ENCODE measurements at places on chromosomes 6 and 20.

GRCh38 chr20:4788314-4788713 is 66.6 kb downstream of the PRND start:
- no peak for DNase-seq

GRCh38 chr6:43228951-43229802 is at the start of gene DNPH1:
TSS of gene DNPH1 (minus strand) at chr6:43229481. CDS start at chr6:43229456, 25 bp downstream.
- peak; percentile 89 for DNase-seq

- DNase-seq, result no peak
These were observed 73.0 kb upstream of the PTCHD4 start for GRCh38 chr6:48183811-48184605.

DNA sequence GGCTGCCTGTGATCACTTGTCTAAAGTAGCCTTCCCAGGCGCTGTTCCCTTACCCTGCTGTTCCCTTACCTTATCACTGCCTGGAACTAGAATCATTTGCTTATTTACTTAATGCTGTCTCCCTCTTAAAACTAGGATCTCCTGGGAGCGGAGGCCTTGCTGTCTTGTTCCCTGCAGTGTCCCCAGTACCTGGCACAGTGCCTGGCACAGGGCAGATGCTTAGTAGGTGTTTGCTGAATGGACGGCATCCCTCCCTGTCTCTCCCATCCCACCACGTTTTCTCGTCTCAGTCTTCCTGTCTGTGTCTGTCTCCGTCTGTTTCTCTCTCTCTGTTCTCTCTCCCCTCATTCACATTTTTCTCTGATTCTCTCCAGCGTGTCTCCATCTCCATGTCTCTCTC is 99.9 kb upstream of the MYL9 start:
- no peak for DNase-seq

GRCh38 chr20:58024241-58024721 is 204.2 kb downstream of the ANKRD60 start:
- DNase-seq, result peak; percentile 39

DNA sequence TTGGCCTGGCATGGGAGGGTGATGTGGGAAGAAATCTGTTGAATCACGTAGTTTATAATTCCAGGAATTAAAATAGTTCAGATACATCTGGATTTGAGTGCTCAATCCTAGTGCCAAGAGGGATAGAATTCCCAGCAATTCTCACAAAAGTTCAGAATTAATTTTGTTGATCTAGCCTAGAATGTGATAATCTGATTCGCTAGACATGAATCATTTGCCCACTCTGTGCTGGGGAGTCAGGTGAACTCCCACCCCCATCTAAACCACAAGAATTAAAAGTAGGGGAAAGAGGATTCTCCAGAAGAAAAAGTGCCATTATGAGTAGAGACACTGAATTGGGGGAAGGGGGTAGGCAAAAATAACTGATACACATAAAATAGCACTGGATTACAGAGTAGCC is 85.0 kb downstream of the LIN28B start:
- DNase-seq, result no peak

DNA sequence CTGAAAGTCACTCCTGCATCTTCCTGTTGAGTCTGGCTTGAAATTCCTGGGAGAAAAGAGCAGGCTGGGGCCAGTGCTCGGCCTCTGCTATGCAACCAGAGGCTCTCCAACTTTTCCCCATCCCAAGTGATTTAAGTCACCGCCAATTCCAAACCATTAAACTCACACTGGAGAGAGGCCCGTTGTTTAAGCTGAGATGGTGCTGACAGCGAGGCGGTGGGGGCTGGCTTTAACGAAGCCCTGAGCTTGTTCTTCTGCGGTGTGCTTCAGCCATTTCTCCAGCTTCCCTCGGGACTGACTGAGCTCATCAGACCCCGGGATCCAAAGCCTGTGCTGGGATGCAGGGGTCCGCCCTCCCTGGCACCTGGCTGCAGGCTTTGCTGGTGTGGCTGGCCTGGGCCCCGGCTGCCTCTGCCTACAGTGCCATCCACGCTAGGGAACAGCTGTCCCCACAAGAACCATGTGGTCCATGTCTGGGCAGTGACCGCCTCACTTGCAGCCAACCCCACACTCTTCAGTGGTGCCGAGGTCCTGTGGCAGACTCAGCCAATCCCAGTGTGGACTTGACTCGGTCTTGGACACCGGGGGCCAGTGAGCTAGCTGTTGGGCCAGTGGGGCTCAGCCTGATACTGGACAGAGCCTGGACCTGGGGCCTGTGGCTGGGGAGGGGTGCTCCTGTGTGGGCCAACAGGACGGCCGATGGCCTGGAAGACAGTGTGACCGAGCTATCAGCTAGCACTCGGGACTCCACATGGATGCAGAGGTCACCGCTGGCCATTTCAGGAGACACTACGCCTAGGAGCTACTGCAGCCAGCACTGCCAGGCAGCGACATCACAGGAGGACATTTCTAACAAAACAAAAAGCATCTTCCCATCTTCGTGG is 21.2 kb downstream of the RAMACL start:
- no peak for DNase-seq

DNA sequence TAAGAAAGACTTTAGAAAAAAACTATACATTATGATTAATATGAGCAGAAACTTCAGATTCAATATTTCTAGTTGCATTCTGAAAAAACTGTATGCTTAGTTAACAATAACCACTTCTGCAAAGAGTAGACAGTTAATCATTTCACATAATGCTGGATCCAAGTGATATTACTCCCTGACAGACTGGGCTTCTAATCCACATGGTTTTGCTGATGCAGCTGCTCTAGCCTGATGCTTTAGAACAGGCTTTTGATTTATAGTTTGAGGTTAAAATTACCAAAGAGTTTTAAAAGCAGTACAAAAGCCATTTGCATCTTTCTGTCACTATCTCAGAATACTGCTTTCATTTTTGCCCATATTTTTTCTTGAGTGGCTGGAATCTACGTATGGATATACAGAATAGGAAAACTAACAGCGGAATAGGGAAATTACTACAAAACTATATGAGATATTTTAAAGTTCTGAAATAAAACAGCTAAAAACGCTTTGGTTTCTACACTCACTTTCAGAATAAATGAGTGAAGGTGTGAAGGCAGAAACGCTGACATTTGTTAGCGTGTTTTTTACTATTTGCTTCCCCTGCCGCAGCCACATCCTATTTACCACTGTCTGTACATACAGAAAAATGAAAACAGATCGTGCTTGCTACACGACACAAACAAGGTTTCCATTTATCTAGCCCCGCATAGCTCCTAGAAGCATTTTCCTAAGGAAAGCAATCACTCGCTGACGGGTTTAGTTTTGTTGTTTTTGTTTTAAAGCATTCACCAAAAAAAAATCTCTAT is 61.7 kb downstream of the METTL24 start:
- DNase-seq, result no peak

- no peak for DNase-seq
These were observed 27.3 kb downstream of the PRSS35 start for GRCh38 chr6:83539678-83540077.

DNA sequence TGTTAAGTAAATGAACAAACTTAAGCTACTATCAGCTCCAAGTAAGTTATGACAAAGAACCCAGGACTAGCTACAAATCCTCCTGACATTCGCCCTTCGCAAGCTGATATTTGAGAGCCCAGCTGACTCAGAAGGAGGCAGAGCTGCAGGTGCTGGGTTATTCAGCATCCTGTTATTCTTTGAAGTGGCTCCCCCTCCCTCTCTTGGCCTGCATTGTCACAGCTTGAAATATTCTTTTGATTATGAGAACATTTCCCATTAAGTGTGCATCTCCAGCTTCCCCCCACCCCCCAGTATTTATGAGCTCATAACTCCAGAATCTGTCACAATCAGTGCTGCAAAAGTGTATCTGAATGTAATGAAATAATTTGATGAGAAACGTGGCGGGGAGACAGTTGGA is 78.8 kb upstream of the RALY start:
- DNase-seq, result no peak

- no peak for DNase-seq
These were observed 11.0 kb downstream of the UNC93A start for GRCh38 chr6:167302074-167302473.

DNA sequence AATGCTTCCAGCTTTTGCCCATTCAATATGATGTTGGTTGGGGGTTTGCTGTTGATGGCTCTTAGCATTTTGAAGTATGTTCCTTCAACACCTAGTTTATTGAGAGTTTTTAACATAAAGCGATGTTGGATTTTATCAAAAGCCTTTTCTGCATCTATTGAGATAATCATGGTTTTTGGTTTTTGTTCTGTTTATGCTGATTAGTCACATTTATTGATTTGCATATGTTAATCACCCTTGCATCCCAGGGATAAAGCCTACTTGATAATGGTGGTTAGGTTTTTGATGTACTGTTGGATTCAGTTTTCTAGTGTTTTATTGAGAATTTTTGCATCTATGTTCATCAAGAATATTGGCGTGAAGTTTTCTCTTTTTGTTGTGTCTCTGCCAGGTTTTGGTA is 40.4 kb upstream of the COL9A1 start:
- DNase-seq, result no peak

GRCh38 chr6:93584300-93584699 is 164.9 kb upstream of the EPHA7 start:
- DNase-seq, result no peak

DNA sequence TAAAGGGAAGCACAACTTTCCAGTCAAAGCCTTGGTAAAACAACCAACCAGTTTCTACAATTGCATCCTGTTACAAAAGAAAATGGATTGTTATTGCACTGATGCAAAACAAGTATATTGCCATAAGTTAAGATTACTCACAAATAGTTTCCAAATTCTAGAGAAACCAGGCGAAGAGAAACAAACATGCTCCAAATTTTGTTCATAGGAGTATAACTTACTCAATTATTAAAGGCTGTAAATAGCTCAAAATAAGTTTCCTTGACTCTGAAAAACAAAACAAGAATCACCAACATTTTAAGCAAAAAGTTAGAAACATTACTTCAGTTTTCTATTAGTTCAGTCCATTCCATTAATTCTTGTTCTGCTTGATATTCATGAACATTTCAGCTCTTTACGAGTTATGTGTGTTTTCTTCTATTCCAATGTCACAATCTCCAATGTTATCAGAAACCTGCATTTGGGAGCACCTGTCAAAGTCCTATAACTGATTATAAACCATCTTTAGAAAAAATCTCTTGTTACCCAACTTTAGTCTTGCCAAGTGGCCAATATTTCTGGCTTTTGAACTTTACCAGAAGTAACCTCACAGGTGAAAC is 137.9 kb upstream of the THBS2 start:
- no peak for DNase-seq

- DNase-seq, result no peak
These were observed 78.1 kb downstream of the TINAG start for GRCh38 chr6:54386295-54386694.

- DNase-seq, result peak; percentile 86
These were observed 65.2 kb downstream of the TRAM2 start for GRCh38 chr6:52511572-52512151.

DNA sequence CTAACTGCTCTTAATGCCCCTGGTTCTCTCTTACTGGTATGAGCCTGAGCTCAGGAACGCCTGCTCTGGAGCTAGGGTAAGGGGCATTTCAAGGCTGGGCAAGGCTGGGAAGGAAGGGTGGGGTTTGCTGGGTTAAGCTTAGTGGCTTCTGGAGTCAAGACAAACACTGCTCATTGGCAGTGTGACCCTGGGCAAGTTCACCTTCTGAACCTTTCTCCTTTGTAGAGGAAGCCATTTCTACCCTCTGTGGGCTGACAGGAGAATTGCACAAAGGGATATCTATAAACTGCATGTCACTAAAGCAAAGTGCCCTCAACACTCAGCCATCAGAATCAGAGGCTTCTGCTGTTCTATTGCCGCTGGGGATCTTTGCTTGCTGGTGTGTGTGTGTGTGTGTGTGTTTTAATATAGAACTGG is 20.3 kb upstream of the LRRN4 start:
- peak; percentile 65 for DNase-seq

DNA sequence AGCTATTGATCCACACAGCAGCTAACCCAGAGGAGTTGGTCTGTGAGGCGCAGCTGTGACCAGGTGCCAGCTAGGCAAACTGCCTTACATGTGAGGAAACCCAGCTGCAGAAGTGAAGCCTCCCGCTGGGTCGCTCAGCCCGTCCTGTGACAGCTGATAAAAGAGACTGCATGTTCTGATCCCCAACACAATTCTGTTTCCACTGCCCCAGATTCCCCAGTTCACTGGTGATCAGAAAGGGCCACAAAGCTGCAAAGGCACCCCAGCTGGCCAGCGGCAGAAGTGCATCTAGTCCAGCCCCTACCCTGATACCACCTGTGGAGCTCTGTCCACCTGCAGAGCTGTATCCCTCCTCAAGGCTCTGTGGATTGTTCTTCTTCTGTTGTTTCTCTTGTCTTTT is 64.5 kb downstream of the CTNNBL1 start:
- DNase-seq, result peak; percentile 62

DNA sequence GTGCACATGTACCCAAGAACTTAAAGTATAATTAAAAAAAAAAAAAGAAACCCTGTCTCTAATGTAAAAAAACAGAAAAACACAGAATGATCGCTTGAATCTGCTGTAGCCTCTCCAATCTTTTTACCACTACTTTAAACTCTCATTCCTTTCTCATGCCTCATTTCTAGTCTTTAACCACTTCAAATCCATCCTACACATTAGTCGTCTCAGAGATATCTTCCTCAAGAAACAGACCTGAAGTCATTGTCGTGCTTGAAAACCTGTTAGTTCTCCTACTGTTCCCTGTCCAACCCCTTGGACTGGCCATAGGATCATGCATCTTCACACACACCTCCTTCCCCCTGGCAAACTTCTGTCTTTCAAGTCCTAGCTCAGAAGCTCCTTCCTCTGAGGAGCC is 112.1 kb upstream of the BCLAF1 start:
- peak; percentile 81 for DNase-seq

DNA sequence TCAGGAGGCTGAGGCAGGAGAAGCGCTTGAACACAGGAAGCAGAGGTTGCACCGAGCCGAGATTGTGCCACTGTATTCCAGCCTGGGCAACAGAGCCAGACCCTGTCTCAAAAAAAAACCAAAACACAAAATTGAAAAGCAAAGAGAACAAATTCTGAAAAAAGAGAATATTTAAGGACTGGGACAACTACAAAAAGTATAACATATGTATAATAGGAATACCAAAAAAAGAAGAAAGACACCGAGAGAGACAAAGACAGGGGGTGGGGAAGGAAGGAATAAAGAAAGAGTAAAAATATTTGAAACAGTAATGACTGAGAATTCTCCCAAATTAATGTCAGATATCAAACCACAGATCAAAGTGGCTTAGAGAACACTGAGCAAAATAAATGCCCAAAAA is 5.5 kb upstream of the ZNF391 start:
- no peak for DNase-seq

- DNase-seq, result no peak
These were observed 144.7 kb downstream of the RALGAPA2 start for GRCh38 chr20:20567712-20568111.

GRCh38 chr6:116472706-116473105 is 11.5 kb downstream of the CALHM6 start:
- no peak for DNase-seq

All from islet precursor cell (in vitro differentiated cells).